Upper lobe of left lung (tissue), 6 donors: ENCODE measurements at places on chromosomes 5 and 9. TPM values are rescaled to one million over a fixed set of nuclear protein-coding genes. Genes with fewer than 3 reads are reported as not detected.

IFNA13 gene
- total RNA-seq: not detected

GARNL3 gene
- 6.2 TPM for total RNA-seq

SPARC gene
- 992 TPM for total RNA-seq

TEX10 gene
- total RNA-seq: 6.2 TPM

CTXN3 gene
- not detected for total RNA-seq

ZCCHC7 gene
- total RNA-seq: 20.0 TPM

PCDHAC2 gene
- 10.5 TPM for total RNA-seq

PCSK1 gene
- 0.20 TPM for total RNA-seq

PCDHA1 gene
- 0.13 TPM for total RNA-seq

SURF1 gene
- 64.8 TPM for total RNA-seq

GRCh38 chr9:129574911-129575585 is 45.9 kb downstream of the C9orf50 start:
- H3K4me3 ChIP-seq: no peak overlapping the region
- no peak overlapping the region for H3K27ac ChIP-seq
- no peaks in the 10 kb centered on the region for H3K27me3 ChIP-seq
- peaks cover 14% of the 10 kb centered on the region for H3K4me1 ChIP-seq

DNA sequence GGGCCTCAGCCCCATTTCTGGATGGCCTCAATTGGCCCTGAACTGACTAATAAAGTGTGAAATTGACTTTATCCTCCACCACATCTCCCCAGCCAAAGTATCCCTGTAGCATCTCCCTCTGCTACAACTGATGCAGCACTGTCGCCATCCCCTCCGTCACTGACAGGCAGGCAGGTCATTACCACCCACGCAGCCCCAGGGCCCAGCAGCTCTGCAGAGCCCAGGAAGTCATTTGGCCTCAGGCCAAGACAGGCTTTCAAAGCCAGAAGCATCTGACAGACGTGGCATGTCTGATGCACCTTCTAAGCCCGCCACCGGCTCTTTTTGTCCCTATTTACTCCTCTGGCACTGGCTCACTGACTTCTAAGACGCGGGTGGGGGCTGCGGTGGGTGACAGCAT is 65.3 kb downstream of the ARHGEF37 start:
- no peak overlapping the region for H3K27ac ChIP-seq
- H3K4me1 ChIP-seq: no peaks in the 10 kb centered on the region
- no peaks in the 10 kb centered on the region for H3K36me3 ChIP-seq

GRCh38 chr5:56896763-56897162 is 12.6 kb upstream of the SETD9 start:
- H3K27ac ChIP-seq: no peak overlapping the region
- peaks cover 5% of the 10 kb centered on the region for H3K4me1 ChIP-seq
- peaks cover 11% of the 10 kb centered on the region for H3K36me3 ChIP-seq
- H3K4me3 ChIP-seq: no peak overlapping the region

GRCh38 chr5:10317825-10318682 is 10.4 kb upstream of the CMBL start:
- no peak overlapping the region for H3K27ac ChIP-seq
- no peaks in the 10 kb centered on the region for H3K36me3 ChIP-seq
- H3K27me3 ChIP-seq: no peaks in the 10 kb centered on the region
- DNase-seq: no peak

DNA sequence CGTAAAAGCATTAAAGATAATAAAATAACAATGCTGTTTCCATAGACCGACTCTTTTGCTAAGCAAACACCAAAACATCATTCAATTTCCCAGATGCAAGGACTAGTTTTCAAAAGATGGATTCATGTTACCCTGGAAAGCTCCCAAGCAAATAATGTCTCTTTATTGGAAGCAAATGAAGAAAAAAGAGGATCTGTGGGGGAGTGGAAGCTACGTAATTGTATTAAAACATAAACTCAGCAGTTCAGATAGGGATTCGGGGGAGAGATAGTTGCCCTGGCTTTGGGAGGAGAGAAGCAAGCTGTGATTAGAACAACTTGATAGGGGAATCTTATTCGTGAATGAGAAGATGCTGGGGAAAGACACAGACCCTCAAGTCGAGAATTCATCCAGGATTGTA is 491.0 kb upstream of the CLINT1 start:
- no peak for DNase-seq
- no peaks in the 10 kb centered on the region for H3K36me3 ChIP-seq
- H3K4me3 ChIP-seq: no peak overlapping the region
- no peaks in the 10 kb centered on the region for H3K4me1 ChIP-seq
- no peaks in the 10 kb centered on the region for H3K27me3 ChIP-seq
- H3K27ac ChIP-seq: no peak overlapping the region

- peak; percentile 0 for DNase-seq
- H3K27ac ChIP-seq: no peak overlapping the region
- no peaks in the 10 kb centered on the region for H3K4me1 ChIP-seq
These were observed 105.9 kb downstream of the PAX5 start for GRCh38 chr9:36928210-36928609.

DNA sequence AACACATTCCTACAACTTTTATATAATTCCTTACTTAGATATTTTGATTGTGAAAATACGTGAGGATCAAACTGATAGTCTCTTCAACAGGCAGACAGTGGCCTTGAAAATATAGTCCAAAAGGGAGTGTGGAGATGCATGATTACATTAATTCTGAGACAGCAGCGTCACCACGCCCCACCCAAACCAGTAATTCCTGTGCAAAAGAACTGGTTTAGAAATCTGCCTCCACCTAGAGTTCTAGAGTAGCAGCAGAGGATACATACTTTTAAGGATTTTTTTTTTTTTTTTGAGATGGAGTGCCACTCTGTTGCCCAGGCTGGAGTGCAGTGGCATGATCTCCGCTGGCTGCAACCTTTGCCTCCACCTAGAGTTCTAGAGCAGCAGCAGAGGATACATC is 1.6 kb upstream of the TUT7 start:
- DNase-seq: no peak
- H3K27me3 ChIP-seq: no peaks in the 10 kb centered on the region
- no peak overlapping the region for H3K27ac ChIP-seq
- no peaks in the 10 kb centered on the region for H3K36me3 ChIP-seq
- no peak overlapping the region for H3K4me3 ChIP-seq
- peaks cover 25% of the 10 kb centered on the region for H3K4me1 ChIP-seq

- DNase-seq: no peak
- H3K4me3 ChIP-seq: no peak overlapping the region
- H3K4me1 ChIP-seq: peaks cover 5% of the 10 kb centered on the region
- no peak overlapping the region for H3K27ac ChIP-seq
- no peaks in the 10 kb centered on the region for H3K27me3 ChIP-seq
- no peaks in the 10 kb centered on the region for H3K36me3 ChIP-seq
These were observed 151.4 kb downstream of the HSD17B3 start for GRCh38 chr9:96150324-96151227.

DNA sequence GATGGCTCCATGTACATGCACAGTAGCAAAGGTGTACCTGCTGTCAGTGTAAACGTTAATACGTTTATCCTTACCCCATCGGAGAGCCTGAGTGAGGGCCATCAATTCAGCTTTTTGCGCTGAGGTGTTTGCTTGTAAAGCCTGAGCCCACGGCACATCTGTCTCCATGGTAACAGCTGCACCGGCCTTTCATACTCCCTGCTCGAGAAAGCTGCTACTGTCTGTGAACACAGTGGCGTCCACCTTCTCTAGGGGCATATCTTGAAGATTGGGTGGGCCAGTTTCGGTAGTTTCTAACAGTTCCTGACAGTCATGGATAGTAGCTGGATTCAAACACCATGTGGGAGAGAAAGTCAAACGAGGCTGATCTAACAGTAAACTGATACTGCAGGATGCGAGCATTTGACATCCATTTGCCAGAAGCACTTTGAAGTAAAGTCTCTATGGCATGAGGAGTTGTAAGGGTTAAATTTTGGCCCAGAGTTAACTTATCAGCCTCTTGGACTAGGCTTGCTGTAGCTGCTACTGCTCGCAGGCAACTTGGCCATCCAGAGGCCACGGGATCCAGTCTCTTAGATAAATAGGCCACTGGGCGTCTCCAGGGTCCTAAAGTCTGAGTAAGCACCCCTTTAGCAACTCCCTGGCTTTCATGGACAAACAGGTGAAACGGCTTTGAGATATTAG is 21.0 kb upstream of the RHOBTB3 start:
- H3K4me3 ChIP-seq: no peak overlapping the region
- H3K27ac ChIP-seq: no peak overlapping the region
- peaks cover 4% of the 10 kb centered on the region for H3K4me1 ChIP-seq
- H3K36me3 ChIP-seq: no peaks in the 10 kb centered on the region
- no peak for DNase-seq

DNA sequence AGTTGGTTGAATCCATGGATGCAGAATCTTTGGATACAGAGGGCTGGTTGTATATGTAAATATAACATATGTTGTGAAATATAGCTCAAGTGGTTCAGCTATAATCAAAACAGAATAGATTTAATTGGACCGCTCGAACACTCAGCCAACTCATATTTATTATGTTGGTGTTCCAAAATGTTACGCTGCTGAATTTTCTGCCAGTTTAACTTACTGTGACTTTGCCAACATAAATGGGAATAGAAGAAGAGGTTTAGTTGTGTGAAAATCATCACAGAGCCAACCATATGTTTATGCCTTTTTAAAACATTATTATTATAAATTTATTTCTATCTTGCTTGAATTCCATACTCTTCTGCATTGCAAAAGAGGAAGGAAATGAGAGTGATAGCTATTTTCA is 178.2 kb upstream of the FBXL7 start:
- no peak overlapping the region for H3K27ac ChIP-seq
- H3K27me3 ChIP-seq: no peaks in the 10 kb centered on the region
- no peaks in the 10 kb centered on the region for H3K4me1 ChIP-seq
- H3K4me3 ChIP-seq: no peak overlapping the region

GRCh38 chr9:100445161-100445902 is 18.4 kb downstream of the MSANTD3 start:
- H3K27me3 ChIP-seq: no peaks in the 10 kb centered on the region
- peaks cover 2% of the 10 kb centered on the region for H3K4me1 ChIP-seq
- no peak overlapping the region for H3K4me3 ChIP-seq

DNA sequence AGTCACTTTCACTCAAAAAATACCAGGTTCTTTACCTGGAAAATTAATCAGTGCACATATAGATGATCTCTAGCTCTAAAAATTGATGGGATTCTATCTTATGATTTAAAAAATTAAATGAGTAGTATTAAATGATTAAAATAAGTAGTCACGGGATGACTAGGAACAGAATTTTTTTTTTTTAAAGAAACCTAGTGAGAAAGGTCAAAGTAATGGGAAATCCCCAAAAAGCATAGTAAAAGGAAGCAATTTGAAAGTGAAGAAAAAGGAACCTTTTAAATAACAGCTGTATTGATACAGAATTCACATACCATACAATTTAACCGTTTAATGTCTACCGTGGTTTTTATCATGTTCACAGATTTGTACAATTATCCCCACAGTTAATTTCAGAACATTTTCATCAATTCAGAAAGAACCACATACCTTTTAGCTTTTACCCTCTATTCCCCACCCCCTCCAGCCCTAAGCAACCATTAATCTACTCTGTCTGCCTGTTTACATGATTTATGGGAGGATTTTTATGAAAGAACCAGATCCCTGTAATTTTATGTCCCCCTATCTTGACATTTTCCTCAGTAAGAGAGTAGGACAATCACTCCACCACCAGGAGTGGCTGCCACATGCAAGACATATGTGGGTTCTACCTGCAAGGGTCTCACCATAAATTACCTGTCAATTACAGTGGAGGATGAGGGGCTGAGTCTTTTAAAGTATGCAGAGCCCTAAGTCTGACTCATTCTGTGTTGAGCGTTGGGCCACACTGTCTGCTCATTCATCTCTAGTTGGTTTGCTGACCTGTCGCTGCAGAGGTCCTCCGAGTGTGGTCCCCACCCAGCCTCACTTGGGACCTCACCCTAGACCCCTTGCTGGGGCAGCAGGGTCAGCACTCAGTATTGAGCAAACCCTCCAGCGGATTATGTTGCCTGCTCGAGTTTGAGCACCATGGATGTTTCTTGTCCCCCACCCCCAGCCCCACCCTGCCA is 16.0 kb downstream of the ANKRD33B start:
- H3K36me3 ChIP-seq: no peaks in the 10 kb centered on the region
- peaks cover 11% of the 10 kb centered on the region for H3K4me1 ChIP-seq
- H3K4me3 ChIP-seq: no peak overlapping the region
- H3K27me3 ChIP-seq: no peaks in the 10 kb centered on the region
- no peak overlapping the region for H3K27ac ChIP-seq
- DNase-seq: peak; percentile 12

GRCh38 chr5:87539839-87540238 is 127.1 kb upstream of the CCNH start:
- no peak overlapping the region for H3K27ac ChIP-seq
- no peaks in the 10 kb centered on the region for H3K36me3 ChIP-seq
- no peaks in the 10 kb centered on the region for H3K4me1 ChIP-seq

GRCh38 chr5:17182494-17182893 is 34.9 kb upstream of the BASP1 start:
- H3K4me1 ChIP-seq: no peaks in the 10 kb centered on the region
- no peaks in the 10 kb centered on the region for H3K36me3 ChIP-seq
- no peak overlapping the region for H3K4me3 ChIP-seq
- no peaks in the 10 kb centered on the region for H3K27me3 ChIP-seq
- H3K27ac ChIP-seq: no peak overlapping the region

GRCh38 chr9:76894198-76894597 is 11.7 kb downstream of the PRUNE2 start:
- H3K36me3 ChIP-seq: no peaks in the 10 kb centered on the region
- H3K4me3 ChIP-seq: no peak overlapping the region
- DNase-seq: no peak
- no peaks in the 10 kb centered on the region for H3K27me3 ChIP-seq

GRCh38 chr9:127562841-127563401 is 49.2 kb upstream of the STXBP1 start:
- no peak overlapping the region for H3K4me3 ChIP-seq
- peaks cover 76% of the 10 kb centered on the region for H3K4me1 ChIP-seq
- peak overlapping the region; percentile 87 for H3K27ac ChIP-seq
- no peak for DNase-seq
- H3K36me3 ChIP-seq: peaks cover 7% of the 10 kb centered on the region

- no peak overlapping the region for H3K27ac ChIP-seq
- H3K27me3 ChIP-seq: no peaks in the 10 kb centered on the region
- no peaks in the 10 kb centered on the region for H3K36me3 ChIP-seq
- H3K4me3 ChIP-seq: no peak overlapping the region
- peak; percentile 81 for DNase-seq
These were observed 84.6 kb upstream of the GRAMD2B start for GRCh38 chr5:126338635-126339034.

DNA sequence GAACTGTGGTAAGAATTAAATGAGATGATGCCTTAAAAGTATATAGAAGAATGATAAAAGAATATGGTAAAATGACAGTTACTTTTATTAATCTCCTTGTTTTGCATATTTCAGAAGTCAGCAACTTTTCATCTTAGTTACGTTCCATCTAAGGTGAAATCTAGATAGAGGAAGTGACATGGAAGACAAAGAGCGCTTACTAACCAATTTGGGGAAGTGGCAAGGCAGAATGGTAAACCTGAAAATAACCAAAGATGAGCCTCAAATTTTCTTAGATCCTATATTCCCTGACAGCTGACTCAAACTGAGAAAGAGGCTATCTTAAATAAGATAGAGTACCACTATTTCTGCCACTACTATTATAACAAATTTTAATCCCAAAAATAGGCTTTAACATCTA is 52.5 kb downstream of the FGF10 start:
- H3K27ac ChIP-seq: no peak overlapping the region
- H3K36me3 ChIP-seq: no peaks in the 10 kb centered on the region
- no peak overlapping the region for H3K4me3 ChIP-seq
- no peaks in the 10 kb centered on the region for H3K27me3 ChIP-seq
- no peaks in the 10 kb centered on the region for H3K4me1 ChIP-seq

- H3K4me1 ChIP-seq: no peaks in the 10 kb centered on the region
- no peaks in the 10 kb centered on the region for H3K27me3 ChIP-seq
- no peak overlapping the region for H3K27ac ChIP-seq
These were observed 65.7 kb downstream of the SREK1 start for GRCh38 chr5:66209794-66210193.

GRCh38 chr5:139650031-139650688 is 2.0 kb downstream of the CXXC5 start:
- H3K4me3 ChIP-seq: peak overlapping the region; percentile 91
- no peaks in the 10 kb centered on the region for H3K27me3 ChIP-seq
- H3K4me1 ChIP-seq: peaks cover 66% of the 10 kb centered on the region
- DNase-seq: peak; percentile 91
- peak overlapping the region; percentile 95 for H3K27ac ChIP-seq
- H3K36me3 ChIP-seq: no peaks in the 10 kb centered on the region
